ENCODE measurements at places on chromosomes 13 and 19.

DNA sequence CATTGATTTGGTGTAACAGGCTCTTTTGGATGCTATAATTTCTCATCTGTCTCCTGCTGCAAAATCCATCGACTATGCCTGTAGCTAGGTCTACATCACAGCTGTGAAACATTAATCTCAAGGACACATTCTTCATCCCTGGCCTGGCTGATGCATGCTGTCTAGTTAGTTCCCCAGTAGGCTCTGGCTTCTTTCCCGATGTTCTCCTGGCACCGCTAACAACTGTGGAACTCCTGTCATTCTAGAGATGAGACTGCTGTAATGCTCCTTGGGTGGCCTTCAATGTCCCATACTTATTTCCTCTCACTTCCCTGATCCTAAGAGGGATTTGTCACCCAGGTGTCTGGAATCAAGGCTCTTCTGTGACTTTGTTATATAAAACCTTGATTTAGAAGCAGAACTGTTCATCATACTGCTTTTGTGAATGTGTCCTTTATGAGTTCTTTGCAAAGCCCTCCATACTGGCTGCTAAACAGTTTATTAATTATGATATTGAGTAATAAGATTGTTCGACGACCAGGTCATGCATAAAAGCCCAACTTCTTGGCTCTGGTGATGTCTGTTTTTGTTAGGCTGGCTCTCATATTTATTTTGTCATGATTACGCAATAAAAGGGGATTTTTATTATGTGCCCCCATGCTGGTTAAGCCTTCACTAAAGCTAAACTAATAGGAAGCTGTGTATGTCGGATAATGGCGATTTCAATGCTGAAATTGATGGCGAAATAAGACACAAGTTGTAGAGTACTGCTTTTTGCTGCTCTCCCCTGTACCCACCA, 227.5 kb downstream of the DCT start:
- no peak for DNase-seq

- no peak for DNase-seq
Measured at GRCh38 chr13:30499338-30499737, 33.6 kb upstream of the HMGB1 start.

GRCh38 chr13:39397226-39397895, 205.6 kb downstream of the LHFPL6 start:
- DNase-seq = no peak

- no peak for DNase-seq
Measured at GRCh38 chr13:23918208-23918607, 20.9 kb upstream of the C1QTNF9B start.

DNA sequence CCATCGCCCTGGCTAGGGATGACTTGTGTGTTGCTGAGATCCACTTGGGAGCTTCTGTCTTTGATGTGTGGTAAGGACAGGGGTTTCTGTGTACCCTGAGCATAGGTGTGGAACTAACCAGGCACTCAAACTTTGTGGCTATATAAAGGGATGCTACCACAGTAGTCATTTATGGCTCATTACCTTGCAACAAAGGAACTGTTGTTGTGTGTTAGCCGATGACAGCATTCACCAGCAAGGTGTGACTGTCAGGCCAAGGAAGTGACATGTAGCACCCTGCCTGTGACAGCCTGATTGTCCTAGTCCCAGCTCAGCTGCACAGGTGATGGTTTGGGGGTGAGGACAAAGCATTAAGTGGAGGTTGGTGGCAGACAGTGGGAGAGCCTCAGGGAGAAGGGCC, 73.6 kb downstream of the COG3 start:
- DNase-seq = no peak

All from CD4-positive, alpha-beta T cell treated with Interleukin-1 beta for 1 hour (primary cell).